ENCODE measurements at places on chromosomes 11 and 22.

DNA sequence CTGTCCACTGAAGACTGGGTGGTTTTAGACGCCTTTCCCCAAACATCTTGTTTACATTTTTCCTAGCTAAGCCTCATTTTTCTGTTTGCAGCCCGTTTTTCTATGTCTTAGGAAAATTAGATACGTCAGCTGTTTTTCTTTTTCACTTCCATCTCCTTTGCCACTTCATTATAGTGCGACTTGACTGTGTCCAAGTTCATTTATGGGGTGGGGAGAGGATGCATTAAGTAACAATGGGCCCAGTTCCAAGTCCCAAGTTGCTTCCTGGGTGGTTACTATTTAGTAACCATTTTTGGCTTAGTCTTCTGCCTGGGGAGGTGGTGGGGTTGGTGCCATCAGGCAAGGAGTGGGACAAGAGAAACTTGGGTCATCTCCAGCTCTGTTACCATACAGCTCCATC, 83.0 kb downstream of the TRAF6 start:
- DNase-seq = no peak

GRCh38 chr11:79381036-79381435, 59.8 kb downstream of the TENM4 start:
- no peak for DNase-seq

DNA sequence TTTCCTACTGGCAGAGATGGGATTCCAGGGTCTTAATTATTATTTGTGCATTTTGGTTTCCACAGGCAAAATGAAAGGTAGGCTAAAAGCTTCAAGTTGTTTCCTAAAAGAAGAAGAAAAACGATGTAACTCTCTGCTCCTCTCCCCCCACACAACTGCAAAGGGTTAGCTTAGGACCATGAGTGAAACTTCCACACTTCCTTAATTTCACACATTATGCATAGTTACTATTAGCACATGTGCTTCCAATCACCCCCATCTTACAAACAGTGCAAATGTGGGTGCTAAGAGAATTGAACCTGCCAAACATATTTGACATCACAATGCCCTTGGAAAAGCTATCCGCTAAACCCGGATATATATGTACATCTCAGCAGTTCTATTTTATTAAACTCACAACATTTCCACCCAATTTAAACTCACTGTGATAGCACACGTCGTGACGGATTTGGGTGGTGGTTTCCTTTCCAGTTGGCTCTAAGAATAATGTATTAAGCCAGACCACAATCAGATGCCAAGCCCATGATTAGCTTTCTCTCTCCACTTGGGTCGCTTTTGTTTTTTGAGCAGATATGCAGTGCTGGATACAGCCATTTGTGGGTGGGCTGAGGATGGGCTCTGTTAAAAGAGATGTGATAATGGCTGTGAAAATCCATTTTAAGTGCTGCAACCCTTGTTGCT, 245.0 kb upstream of the POU2AF2 start:
- DNase-seq = no peak

- no peak for DNase-seq
Observed at GRCh38 chr11:113184498-113184897, 129.9 kb upstream of the TTC12 start.

DNA sequence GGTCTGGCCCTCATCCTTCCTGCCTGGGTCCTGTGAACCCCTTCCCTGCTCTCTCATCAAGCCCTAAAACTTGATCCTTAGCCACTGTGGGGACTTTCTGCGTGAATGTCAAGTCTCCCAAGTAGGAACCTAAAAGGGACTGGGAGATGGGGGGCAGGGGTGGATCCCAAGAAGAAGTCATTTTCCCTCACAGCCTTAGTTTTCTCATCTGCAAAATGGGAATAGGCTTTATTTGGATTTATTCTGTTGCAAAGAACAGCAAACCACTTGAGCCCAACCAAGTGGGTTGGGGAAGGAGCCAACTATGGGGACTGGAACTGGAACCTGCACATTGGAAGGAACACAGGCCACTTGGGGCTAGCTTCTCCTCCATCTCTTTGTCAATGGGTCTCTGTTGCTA, 36.8 kb downstream of the NEU3 start:
- no peak for DNase-seq

DNA sequence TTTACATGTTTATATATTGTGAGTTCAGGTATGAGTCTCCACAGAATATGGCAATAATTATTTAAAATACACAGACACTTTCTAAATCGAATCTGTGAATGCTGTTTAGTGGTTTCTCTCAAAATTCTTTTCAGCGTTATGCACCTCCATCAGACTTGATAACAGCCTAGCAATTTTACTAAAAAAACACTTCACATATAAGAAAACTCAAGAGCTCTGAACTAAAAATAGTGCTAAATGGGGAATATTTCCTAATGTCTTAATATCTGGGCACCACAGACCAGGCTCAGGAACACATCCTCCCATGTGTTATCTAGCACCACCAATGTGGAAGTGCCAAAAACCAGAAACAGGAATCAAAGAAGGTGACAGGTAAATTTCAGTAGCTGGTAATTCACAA, 47.9 kb downstream of the ARHGAP32 start:
- DNase-seq = no peak

DNA sequence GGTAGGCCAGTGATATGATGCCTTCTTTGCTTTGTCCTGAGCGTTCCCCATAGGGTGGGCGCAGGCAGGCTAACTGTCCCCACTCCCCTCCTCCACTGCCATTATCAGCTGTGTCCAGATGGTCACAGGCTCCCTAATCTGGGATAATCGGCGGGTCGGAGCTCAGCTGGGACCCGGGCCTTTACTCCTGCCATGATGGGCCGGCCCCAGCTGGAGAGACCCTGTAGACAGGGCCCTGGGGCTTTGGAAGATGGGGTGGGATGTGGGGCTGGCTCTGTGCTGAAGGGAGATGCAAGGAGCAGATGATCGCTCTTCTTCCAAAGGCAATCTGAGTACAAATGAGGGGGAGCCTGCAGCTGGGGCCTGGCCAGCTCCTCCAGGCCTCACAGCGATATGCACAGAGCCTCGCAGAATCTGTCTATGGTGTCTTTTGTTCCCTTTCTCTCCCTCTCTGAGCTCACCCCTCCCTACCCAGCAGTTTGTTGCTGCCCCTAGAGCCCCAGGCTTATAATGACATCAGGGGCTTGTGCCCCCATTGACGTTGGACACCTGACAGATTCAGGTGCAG, 11.9 kb downstream of the KLHL35 start:
- DNase-seq = no peak

DNA sequence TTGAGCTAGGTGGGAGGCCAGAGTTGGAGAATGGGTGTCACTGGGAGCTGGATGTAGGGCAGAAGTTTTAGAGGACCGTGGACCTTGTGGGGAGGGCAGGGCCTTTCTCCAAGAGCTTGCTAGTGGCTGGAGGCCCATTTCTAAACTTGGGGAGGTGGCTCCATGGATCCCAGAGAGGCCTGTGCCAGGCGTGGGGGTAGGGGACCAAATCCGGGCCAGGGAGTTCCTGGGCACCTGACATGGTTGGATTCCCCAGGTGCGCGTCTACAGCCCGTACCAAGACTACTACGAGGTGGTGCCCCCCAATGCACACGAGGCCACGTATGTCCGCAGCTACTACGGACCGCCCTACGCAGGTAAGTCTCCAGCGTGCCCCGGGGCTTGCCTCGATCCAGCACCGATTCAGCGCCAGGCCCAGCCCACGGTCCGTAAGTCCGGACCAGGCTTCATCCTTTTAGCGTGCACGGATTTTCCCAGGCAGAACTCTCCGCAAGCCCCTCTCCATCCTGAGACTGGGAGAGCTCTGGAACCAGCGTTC, 14.2 kb downstream of the PLEKHB1 start:
- no peak for DNase-seq

- DNase-seq = no peak
Observed at GRCh38 chr11:115672999-115673411, 168.8 kb upstream of the CADM1 start.

DNA sequence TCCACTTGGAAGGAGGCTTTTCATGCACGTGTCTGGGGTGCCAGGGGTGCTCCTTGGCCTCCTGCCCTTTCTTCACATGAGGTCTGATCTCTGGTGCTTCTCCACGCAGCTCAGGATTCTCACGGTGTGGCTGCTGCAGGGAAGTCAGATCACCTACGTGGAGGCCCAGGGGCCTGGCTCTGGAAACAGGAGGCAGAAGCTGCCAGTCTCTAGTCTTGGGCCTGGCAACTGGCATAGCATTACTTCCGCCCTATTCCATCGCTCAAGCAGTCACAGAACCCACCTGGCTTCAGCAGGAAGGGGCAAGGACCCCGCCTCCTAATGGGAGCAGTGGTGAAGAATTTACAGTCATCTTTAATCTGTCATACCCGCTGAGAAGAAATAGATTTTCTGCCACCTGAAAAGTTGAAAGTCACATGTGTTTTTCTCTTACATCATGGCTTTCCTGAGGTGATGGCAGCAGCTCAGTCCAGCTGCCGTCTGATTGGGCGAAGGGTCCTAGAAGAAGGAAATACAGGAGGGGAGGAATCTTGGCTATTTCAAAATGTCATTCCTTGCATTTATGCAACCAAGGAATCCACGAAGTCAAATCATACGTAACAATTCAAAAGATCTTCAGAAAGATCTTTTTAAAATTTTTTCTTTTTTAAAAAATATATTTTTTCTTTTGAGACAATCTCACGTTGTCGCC, 50.1 kb upstream of the DKK3 start:
- DNase-seq = no peak

GRCh38 chr11:58776891-58777710, 45.4 kb upstream of the GLYAT start:
- no peak for DNase-seq

DNA sequence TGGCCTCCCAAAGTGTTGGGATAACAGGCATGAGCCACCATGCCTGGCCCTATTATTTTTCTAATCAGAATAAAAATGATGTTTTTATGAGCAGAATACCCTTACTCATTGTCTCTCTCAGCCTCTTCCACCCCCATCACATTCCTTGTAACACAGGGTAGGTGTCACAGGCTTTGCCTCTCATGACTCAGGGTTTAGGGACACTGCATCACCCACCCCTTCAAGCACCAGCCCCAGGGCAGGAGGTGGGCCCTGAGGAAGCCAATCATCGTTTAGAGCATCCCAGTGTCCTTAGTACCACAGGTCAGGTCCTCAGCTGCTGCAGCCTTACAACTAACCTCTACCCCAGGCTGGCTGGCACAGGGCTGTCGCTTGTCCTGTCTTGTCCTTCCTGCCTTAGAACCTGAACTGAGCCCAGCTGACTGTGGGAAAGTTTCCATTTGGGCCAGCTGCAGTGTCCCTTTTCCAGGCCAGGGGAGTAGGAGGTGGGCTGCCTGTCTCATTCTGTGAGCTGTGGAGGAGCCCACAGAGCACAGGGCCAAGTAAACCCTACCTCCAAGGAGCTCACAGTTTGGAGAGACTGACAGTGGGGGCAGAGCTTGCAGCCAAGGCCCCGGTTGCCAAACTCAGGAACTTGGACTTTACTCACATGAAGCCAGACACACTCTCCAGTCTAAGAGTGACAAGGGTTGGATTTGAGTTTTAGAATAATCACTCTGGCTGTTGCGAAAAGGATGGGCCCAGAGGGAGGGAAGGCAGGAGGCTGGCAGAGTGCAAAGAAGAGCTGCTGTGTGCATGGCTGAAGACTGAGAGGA, 19.5 kb upstream of the UVRAG start:
- no peak for DNase-seq

- DNase-seq = no peak
Observed at GRCh38 chr22:27110665-27111451, 453.5 kb downstream of the MIAT start.

DNA sequence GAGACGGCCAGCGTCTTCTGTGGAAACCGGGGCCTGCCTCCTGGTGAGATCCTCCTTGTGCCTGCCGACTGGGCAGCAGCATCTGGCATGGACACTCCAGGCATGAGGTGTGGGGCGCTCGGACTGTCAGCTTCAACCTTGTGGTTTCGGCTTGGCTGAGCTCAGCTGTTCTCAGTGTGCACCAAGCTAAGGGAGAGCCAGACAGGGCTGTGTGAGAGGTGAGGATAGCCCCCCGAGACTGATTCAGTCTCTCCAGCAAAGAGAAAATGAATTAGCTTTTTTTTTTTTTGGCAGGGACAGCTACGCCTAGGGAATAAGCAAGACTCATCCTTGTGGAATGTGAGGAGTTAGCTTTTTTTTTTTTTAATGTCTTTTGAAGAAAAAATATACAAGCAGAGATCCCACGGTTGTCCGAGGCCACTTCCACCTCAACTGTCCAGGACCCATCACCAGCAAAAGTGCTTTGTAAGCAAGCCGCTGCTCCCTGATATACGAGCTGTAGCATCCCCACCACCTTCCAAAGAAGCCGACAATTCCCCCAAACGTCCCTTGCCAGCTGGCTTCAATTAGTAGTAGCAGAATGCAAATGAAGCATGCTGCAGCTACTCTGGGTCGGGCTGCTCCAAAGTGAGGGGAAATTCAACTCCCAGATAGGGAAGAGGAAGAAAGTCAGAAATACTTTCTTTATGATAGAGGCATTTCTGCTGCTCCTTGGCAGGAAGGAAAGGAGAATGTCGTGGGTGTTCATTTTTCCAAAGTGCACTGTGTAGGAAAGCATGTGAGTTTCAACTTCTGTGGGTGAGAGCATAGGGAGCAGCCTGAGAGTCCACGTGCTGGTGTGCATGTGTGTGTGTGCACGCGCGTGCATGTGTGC, 9.7 kb upstream of the THY1 start:
- DNase-seq = no peak

GRCh38 chr11:124791626-124792341, 8.4 kb downstream of the MSANTD2 start:
- no peak for DNase-seq

- no peak for DNase-seq
Observed at GRCh38 chr11:119423509-119424254, 710 bp upstream of the THY1 start.

GRCh38 chr11:12684816-12685215, 10.6 kb downstream of the TEAD1 start:
- no peak for DNase-seq

DNA sequence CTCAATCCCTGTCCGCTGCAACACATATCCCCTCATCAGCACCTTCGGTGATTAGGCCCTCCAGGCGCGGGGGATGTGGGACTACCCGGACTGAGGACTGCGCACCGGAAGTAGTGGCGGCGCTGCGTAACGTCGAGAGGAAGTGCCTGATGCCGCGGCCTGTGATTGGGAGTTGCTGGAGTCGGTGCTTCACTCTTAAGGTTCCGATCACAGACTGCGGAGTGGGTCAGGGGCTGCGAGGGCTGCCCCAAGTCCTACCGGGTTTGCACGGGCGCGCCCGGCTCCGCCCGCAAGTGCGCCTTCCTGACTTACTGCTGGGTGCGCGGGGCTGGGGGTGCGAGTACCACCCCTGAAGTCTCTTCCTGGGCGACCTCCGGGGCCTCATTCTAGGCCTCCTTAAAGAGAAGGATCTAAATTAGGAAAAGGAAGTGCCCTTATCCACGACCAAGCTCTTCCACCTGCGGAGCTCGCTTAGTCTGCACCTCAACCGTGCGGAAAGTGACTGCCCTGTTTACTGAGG, at the start of gene ALKBH3:
Gene ALKBH3, plus strand, starts transcription at position 192 of the 520 bp plus-strand sequence. CDS start 1,822 bp downstream, outside the sequence.
- DNase-seq = peak; percentile 90

DNA sequence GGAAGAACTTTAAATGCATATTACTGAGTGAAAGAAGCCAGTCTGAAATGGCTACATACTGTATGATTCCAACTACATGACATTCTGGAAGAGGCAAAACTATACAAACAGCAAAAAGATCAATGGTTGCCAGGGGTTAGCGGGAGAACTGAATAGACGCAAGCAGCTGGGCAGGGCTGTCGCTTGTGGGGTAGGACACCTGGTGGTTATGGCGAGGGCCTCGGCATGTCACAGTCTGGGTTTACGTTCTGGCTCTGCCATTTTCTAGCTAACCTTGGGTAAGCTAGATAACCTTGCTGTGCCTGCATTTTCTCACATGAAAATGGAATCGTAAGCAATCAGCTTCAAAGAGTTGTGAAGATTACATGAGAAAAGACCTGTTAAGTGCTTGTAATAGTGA, 55.2 kb upstream of the SYT13 start:
- DNase-seq = no peak
